ENCODE measurements at places on chromosomes 3 and 15. TPM values are rescaled to one million over a fixed set of nuclear protein-coding genes. Genes with fewer than 3 reads are reported as not detected.

DNA sequence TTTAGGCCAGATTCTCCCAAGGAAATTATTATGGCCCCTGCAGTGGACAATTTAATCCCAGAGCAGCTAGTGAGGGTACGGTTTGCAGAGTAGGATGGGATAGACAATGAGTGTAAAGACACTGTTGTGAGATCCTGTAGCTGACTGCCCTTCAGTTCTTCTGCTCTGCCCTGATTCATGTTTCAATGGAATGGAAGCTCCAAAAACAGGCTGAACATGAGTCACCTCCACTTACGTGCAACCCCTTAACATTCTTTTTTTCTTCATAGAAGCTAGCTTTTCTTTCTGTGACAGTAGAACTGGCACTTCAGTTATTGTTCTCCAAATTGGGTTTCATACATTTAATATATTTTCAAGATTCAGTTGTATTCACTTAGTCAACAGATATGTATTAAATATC is 32.1 kb downstream of the CLDN18 start:
- peak; percentile 24 for ATAC-seq

GRCh38 chr15:39447881-39448280 is 133.0 kb upstream of the THBS1 start:
- ATAC-seq = no peak

- no peak for ATAC-seq
These were observed 62.2 kb downstream of the SUMF1 start for GRCh38 chr3:4404881-4405280.

DNA sequence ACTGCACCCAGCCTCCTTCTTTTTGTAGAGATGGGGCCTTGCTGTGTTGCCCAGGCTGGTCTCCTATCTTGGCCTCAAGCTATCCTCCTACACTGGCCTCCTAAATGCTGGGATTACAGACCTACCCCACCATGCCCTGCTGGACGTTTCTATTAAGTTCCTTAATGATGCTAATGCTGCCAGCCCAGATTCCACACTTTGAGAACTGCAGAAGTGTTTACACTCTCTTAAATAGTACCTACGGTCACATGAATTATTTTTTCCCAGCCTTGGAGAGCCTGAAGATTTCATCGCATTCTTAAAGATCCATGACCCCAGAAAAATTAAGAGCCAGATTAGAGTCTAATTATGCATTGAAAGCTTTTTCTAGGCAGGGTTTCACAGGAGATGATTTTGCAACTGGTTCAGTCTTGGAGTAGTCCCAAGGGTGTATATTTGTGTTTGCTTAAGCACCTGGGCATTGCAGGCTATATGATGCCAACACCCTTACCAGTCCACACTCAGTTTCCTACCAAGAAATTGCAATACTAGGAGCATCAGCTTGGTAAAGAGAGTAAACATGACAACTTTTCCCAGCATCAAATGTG is 36.6 kb downstream of the TM4SF4 start:
- ATAC-seq = no peak

Gene LIPH
- 14.6 TPM for total RNA-seq

- ATAC-seq = no peak
These were observed 3.9 kb downstream of the XPC start for GRCh38 chr3:14174483-14174882.

DNA sequence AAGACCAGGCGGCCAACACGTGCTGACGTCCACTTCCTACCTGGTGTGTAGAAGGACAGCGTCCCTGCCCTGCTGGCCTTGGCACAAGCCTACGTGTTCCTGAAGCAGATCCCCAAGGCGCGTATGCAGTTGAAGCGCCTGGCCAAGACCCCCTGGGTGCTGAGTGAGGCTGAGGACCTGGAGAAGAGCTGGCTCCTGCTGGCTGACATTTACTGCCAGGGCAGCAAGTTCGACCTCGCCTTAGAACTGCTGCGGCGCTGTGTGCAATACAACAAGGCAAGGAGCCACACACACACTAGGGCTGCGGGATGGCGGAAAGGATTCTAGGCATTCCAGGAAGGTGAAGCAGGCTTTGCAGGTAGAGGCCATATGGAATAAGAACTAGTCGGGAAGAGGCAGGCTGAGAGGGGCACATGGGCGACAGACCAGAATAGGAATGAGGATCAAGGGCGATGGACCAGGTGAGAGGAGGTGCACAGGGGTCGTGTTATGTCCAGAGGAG is 15.9 kb downstream of the CSRNP1 start:
- no peak for ATAC-seq

Measured in esophagus mucosa (tissue), 1 donor.